Hepatic stellate cell (primary cell): ENCODE measurements at places on chromosomes 1 and 21.

DNA sequence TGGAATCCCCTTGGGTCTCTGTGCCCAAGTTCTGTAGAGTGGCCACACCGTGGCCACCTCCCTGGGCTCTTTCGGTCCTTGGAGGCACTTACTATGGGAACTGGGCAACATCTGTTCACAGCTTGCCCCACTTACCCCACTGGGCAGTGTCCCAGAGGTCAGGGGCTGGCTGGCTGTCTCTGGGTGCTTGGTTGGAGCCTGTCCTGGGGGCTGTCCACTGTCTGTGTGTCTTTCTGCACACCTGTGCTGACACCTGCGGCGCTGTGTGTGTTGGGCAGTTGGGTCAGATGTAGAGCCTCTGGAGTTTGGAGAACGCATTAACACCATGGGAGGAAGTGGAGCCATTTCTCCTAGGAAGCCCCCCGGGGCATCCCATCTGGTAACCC, 1.3 kb upstream of the TMEM54 start:
- DNase-seq: no peak

DNA sequence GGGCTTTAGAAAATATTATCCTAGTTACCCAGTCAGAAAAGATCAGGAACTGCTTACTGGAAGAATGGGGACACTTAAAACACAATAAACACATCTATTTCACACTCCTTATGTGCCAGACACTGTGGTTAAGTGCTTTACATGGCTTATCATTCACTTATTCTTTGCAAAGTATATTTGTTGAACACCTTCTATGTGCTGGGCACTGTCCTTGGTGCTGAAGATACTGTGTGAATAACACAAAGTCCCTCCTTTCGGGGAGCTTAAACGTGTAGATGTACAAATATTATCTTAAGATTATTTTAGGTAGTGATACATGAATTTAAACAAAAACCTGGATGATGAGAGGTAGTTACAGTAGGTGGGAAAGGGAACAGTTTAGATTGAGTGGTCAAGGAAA, 169.3 kb downstream of the ST6GALNAC5 start:
- DNase-seq: no peak

GRCh38 chr1:202104073-202104472, 18.6 kb upstream of the GPR37L1 start:
- DNase-seq: no peak

GRCh38 chr1:96837781-96838216, 116.2 kb downstream of the PTBP2 start:
- no peak for DNase-seq

DNA sequence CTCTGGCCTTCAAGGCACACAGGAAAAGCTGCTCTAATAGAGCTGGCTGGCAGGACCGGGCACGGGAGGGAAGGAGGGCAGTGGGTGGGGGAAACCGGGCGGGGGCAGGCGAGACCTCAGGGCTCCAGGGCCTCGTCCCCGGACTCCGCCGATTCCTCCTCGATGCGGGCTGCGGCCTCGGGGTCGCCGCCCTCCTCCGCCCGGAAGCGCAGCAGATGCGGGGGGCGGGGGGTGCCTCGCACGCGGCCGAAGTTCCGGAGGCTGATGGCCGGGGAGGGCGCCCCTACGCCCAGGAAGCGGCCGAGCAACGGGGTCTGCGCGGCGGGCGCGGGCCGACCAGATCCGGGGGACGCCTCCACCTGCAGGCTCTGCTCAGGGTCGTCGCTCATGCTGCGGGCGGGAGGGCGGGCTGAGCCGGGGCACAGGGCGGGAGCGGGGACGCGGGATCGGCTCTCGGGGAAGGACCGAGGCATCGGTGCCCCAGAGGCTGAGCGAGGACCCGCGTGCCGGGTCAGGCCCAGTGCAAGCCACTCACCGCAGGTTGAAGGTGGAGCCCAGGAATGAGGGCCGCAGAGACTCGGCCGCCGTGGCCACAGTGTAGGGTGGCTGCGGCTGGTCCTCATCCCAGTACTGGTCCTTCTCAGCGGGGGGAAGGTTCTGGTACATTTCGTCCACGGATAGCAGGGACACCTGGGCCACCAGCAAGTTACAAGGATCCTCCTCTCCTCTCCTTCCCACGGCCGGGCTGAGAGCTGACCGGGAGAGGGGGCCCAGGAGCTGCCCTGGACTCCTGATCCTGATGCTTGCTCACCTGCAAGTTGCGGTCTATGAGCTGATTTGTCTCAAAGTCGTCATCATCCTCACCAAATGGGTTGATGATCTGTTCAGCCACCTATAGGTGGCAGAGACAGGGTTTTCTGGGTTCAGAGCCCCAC, 3.6 kb downstream of the BEST4 start:
- no peak for DNase-seq

DNA sequence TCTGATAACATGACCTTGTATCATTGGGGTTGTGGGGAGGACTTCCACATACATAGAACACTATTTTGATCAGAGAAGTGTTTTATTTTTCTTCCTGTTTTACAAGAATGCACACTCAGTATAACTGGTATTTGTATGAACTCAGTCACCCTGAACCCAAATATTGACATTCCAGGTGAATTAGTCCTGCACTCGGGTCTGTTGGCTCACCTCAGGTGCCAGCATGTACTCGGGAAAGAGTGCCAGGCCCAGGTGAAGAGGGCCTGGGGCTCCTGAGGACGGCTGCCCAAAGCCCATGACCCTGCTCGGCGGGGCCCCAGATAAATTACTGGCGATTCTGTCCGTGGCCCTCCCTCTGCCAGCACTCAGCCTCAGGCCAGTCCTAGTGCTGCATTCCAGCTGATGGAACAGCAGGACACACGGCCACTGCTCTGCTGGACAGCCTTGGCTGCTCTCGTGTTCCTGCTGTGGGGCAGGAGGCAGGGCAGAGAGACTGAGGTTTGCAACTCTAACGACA, 75.4 kb upstream of the TMPRSS2 start:
- no peak for DNase-seq

GRCh38 chr1:19462781-19463503, 22.4 kb downstream of the CAPZB start:
- DNase-seq: no peak

DNA sequence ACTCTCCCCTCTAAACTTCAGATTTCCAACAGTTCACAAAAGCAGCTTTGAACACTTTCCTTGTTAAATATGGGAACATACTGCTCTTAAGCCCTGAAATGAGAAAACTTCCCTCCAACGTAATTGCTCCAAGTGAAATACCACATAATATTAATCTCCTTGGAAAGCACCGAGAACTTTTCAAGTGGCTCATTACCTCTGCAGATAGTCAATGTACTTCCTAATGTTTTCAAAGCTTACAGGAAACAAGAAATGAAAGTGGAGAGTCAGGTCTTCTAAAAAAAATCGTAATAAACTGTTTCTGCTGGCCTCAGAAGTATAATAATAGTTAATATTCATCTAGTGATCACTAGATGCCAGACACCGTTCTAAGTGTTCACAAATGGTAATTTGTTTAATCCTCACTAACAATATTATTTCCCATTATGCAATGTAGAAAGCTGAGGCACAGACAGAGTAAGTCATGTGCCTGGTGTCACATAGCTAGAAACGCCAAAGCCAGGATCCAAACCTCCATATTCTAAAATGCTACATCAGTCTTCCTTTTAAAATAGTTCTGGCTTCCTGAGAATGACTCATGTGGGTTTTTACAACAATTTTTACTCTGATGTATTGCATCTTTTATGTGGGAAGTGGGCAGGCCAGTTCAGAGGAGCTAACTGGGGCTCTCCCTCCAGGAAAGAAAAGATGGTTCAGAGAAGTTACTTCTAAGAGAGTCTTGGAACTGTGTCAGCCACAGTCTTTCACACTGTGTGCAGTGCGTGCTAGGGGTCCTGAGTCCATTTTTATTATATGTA, 177.2 kb downstream of the PLPPR4 start:
- DNase-seq: no peak

- peak; percentile 5 for DNase-seq
These were observed 655.4 kb downstream of the LTN1 start for GRCh38 chr21:28337315-28337714.

DNA sequence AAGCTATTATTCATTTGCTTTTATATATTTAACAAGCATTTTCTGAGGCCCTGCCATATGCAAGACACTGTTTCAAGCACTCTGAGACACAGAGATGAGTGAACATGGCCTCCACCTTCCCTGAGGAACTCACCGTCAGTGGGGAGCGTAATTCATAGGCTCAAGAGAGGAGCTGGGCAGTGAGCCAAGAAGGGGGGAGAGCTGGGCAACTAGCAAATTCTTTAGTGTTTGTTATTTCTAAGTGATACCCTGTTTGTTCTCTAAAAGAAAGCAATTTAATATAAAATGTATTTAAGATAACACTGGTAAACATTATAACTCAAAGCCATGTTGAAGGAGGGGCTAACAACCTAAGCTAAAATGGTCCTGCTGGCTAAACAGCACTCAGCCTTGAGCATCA, 119.2 kb upstream of the NGF start:
- DNase-seq: no peak

DNA sequence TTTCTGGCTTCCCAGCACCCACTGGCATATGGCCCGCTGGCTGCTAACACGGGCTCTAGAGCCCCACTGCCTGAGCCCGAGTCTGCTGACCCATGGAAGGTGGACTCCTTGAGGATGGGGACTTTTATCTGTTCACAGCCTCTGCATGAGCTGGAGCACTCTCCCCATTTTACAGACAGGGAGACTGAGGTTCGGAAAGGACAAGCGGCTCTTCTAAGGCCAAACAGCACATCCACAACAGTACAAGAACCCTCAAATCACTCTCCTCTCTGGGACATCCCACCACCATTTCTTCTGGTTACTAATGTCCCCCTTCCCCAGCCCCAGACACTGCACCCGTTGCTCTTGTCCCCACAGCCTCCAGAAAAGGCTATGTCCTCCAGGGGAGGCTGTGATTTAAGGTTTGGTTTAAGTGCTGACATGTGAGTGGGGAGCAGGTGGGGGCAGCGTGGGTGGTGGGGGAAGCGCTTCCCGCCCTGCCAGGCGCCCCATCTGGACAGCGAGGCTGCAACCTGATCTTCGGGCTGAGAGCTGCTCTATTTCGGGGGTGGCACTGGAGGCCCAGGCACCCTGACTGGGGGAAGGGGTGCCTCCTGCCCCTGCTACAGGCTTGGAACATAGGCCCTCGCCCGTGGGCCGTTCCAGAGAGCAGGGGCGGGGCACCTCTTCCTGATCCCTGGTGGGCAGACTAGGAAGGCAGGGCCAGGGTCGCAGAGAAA, 104.8 kb upstream of the WNT4 start:
- no peak for DNase-seq

- no peak for DNase-seq
These were observed 314.1 kb upstream of the USP25 start for GRCh38 chr21:15415541-15416261.

- no peak for DNase-seq
These were observed 39.4 kb downstream of the PHC2 start for GRCh38 chr1:33391343-33392078.
